ENCODE measurements at places on chromosomes 4 and X.

- no peak for DNase-seq
Measured at GRCh38 chrX:499870-500364, 113.2 kb upstream of the PPP2R3B start.

GRCh38 chr4:119746951-119747350, 118.3 kb upstream of the PDE5A start:
- no peak for DNase-seq

DNA sequence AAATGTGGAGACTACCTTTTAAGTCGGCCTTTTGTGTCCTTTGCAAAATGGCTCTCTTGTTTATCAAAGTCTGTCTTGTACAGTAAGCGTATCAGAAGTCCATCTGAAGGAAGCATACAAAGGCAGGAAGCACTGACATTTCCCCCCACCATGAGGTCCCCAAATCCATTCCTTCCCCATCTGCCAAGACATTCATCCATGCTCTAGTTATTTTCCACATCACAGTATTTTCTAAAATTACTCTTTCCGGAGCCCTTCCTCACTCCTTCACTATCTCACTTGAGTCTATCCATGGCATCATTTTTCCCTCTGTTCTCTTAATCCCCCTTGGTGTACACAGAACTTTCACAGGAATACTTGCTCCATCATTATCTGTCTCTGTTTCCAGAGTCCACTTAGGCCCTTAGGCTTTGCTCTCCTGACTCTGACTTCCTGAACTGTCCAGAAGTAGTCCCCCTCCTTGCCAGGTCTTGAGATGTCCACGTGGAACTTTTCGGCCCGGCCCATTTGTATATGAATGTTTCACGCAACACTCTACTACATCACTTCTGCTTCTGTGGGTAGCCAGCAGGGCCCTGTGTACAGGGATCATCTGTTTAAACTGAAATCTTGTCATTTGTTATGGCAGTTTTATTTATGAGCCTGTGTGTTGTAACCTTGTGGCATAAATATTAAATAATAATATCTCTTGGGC, 2.1 kb downstream of the SEL1L3 start:
- DNase-seq, result no peak

DNA sequence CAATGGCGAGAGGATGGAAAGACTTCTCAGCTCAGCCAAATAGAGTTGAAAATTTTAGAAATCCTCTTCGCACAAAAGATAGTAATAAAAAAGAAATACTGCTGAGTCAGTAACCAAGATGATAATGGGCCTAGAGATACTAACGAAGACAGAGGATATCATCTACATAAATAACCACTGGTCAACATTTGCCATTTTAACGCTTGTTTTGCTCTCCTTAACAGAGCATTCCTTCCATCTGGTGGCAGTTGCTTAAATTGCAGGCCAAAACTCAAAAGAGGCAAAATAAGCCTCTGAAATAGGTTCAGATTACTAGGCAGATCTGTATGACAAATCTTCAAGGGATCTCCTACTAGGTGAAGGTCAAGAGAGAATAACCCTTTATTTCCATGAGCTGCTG, 51.7 kb upstream of the MCF2 start:
- DNase-seq, result no peak

DNA sequence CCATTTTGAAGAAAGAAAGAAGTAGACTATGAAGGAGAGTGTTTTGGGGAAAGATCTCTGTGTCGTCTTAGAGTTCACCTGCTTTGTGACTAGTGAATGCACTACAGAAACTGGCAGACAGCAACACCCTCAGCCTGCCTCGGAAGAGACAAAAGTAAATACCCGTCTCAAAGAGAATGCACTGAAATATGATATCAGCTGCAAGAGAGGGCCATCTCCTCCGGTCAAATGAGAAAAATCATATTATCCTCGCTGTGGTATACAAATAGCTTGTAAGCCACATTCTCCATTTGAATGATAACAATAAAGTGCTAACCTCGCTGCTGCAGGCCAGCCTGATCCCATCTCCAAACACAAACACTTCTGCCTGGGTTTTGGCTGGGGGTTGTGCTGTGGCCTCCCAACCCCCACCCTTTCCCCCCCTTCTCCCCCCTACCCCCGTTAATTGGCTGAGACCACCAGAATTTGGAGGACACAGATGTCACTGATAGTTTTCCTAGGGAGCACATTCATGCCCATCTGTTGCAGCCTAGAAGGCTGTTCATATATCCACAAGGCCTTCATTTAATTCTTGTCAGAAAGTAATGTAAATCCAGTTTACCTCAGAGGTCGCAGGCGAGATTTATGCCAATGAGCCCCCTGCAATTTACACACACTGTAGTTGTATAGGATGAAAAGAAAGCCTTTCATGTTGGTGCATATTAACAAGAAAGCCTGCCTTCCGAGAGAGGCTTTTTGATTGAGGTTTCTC, 46.3 kb downstream of the ALPK1 start:
- DNase-seq, result no peak

DNA sequence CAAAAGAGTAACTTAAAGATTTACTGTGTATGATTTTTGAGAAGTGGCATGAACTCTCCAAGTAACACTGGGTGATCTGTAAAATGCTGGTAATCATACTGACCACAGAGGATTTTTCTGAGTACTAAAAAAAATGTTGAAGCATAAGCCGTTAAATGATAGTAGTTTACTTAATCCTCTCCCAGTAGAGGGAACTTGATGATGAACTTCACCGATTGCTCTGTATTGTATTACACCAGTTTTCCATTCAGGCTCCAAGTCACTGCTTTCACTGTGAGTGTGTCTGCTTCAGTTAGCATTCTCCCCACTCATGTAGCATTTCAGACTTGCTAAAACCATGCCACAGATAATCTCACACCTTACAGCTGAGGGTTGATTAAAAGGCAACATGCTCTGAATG, 294.1 kb downstream of the GBA3 start:
- DNase-seq, result no peak

- no peak for DNase-seq
Measured at GRCh38 chr4:159278399-159278798, 175.5 kb downstream of the RAPGEF2 start.

- no peak for DNase-seq
Measured at GRCh38 chr4:93814141-93814540, 14.4 kb upstream of the ATOH1 start.

- DNase-seq, result no peak
Measured at GRCh38 chrX:129235903-129236302, 287.4 kb downstream of the SMARCA1 start.

DNA sequence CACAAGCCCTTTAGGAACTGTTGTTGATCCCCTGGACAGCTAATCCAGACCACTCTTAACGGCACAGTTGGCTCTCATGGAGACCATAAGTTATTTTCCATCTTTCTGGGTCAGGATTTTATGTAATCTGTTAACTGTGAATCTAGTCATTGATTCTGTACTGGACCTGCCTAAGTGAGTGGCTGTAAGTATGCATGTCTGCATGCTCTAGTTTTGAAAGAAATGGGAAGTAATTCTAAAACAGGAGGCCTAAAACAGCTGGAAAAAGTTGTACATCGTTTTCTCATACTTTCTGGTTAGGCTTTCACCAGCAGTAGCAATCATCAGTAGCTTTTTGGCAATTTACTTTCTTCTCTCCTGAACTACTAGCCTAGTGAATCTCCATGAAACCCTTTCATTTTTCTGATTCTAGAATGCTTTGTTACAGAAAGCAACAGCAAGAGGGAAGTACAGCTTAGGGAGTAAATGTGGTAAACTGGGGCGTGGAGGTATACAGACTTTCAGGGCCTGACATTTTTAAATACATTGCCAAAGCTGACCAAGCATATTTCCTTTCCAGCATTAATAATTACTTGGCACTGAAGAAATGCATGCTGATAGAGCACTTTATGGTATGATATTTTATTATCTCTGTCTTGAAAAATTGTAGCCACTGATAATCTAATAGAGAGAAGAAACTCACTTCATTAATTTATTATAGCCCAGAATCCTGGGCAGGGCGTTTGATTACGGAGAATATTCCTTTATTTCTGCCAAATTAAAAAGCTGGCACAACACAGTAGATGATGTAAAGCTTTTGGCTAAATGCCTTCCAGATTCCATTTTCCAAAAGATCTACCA, 202.7 kb downstream of the BANK1 start:
- no peak for DNase-seq

DNA sequence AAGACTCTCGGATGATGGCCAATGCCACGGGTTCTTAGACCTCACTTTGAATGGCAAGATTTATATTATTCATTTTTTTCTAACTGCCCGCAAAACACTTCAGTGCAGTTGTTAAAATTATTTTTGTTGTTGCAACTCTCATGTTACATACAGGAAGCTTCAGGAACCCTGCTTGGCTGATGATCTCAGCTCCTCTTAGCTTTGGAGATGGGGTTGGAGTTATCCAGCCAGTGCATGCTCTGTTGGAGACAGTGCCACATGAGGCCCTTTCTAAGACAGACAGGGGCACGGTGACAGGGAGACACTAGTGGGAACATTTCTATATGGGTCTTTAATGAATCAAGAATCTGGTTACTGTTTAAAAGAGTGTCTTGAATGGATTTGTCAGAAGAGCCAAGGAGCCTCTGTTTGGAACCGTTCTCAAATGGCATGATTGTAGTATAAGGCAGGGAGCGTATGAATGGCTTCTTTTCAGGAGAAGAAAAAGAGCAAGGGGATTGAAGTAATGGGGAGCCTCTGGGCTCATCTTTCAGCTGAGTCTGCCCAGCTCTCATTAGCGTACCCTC, 61.9 kb upstream of the ENPP6 start:
- DNase-seq, result no peak

GRCh38 chr4:18480928-18481327, 459.4 kb upstream of the LCORL start:
- no peak for DNase-seq

GRCh38 chr4:134807231-134807745, 605.7 kb upstream of the PABPC4L start:
- DNase-seq, result no peak

DNA sequence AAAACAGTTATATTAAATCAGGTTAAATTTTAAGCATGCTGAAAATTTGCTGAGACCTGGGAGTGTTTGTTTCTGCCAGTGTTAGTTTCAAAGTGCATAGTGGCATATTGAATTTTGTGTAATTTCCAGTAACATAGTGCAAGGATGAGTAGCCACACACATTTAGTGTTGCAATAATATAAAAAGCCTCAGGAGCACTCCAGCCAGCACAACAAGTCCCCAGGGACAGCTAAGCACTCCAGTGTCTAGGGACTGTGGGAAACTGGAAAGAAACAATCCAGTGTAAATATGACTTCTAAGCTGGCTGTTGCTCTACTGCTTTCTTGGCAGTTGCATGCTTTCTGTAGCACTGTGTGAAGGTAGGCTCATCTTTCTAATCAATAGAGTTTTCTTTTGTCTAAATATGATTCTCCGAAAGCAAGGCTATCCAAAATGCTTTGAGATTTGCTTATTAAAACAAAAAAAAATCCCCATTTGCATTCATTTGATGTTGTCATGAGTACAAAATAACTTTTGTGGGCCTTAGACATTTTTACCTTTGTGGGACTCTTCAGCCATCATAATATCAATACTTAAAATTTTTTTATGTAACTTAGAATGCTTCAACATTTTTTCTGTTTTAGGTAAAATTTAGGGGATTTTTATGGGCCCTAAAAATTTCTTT, 24.2 kb upstream of the CXCL2 start:
- peak; percentile 77 for DNase-seq

DNA sequence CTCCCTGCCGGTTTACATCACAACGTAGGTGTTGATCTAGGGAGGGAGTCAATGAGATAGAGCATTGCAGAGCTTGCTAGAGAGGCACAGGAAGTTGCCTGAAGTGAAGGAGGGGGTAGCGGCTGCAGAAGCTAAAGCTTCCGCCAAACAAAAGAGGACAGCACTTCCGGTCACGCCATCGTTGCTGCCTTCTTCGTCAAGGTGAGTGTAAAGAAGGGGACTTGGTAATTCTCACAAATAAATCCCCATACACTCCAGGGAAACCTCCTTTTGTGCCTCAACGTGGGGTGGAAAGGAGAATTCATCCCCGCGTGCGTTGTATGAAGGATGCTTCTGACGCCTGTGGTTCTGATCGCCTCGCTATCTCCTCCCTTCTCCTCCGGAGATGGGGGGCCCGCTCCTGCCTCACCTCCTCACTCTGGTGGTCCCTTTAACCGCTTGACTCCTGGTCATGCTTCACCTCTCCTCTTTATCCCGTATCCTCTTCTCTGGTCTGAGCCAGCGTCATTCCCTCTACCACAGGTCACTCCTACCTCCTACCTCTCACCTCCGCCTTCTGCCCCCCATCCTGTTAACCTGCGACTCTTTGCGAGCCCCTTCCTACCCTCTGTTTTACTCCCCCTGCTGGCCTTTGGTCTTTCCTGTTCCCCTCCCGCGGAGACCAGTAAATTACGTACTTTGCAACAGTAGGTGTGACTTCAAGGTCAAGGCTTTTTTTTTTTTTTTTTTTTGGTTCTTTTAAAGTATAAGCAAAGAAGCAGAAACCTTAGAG, 59.9 kb downstream of the GSPT2 start:
- no peak for DNase-seq

- DNase-seq, result no peak
Measured at GRCh38 chr4:110211007-110211769, 12.8 kb upstream of the ELOVL6 start.

DNA sequence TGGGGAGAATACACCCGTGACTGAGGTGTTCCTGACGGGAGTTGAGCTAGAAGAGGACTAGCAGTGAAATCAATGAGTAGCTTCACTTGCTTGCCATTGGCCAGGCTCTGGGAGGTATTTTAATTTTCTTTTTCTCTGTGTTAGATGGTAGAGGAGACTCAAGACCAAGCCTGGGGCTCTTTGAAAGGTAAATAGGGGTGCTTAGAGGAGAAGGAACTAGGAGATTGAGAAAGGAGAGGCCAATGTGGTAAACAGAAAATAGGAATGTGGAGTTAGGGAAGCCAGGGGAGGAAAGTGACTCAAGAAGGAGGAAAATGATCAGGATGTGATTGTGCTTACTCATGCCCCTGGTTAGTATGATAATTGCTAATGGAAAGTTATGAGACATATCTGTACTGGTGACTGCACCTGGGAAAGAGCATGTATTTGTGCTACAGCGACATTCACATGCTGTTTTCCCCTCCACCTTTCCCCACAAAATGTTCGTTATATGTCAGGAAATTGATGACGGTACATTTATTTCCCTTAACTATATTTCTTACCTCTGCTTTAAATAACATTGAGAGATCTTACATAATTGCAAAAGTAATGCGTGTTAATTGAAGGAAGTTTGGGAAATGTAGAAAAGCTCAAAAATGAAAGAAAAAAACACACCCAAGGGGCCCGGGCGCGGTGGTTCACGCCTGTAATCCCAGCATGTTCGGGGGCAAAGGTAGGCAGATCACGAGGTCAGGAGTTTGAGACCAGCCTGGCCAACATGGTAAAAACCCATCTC, 16.9 kb upstream of the LRBA start:
- no peak for DNase-seq

DNA sequence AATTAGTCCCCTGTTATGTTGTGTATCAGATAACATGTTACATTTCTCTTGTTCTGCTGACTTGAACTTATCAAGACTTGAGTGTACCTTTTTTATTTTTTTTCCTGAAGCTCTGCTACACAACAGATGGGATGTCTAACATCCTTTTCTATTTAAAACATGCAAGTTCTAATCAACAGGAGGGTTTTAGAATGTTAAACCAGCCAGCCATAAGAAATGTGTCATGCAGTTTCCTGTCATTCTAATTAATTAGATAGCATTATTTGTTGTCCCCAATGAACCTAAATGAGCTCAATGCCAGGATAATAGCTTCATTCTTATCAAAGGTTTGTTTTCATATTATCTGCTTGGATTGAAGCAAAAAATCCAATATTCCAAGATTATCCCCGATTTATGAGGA, 958.2 kb downstream of the PCDH7 start:
- DNase-seq, result no peak

- DNase-seq, result peak; percentile 66
Measured at GRCh38 chr4:102620697-102621497, 119.7 kb downstream of the NFKB1 start.
